ENCODE measurements at places on chromosomes 6 and 20.

DNA sequence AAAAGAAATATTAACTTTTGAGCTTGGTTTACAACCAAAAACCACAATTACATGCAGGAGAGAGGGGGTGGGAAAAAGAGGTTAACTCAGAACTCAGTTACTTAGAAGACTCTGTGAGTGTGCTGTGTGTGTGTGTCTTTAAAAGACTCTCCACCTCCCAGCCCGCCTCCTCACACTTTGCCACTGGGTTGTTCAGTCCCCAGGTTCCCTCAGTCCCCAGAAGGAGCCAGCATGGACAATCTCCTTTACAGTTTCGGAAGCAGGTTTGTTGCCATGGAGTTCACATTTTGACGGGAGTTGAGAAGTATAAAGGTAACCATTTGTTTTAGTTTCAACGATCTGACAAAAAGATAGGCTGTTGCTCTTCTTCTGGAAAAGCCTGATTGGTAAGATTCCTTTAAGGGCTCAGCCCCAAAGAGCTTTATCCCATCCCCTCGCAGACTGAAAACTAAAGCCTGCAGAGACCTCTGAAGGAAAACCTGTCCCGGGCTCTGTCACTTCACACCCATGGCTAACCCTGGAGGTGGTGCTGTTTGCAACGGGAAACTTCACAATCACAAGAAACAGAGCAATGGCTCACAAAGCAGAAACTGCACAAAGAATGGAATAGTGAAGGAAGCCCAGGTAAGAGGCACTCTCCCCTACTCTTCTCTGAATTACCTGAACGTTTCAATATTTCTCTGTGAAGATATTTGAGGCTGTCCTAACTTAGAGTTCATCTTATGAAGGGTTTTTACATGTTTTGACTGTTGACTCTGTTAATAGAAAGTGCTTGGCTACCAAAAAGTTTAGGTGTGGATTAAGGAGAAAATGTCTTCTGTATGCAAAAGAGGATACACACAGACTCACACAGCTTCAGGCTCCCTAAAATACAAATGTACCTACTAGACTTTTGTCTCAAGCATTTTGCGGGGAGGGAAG, at the start of gene SPTLC3:
SPTLC3 (plus strand) TSS at position 212 of the 921 bp plus-strand sequence; CDS start at position 508, 296 bp downstream.
- DNase-seq: no peak

DNA sequence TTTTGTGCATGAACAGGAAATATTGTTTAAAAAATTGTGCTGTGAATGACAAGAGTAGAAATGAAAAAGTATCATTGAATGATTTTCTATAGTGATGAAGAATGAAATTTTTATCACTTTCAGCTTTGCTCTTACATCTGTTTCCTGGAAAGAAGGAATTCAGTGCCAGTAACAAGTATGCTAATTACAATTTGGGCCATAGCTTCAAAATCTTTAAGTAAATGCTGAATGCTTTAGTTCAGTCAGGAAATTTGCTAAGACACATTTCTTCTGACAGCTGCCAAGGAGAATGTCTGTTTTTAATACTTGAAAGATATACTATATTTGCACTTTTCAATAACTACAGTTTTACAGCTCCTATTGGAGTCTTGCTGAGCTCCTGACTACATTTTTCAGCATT, 203.7 kb upstream of the RSPO3 start:
- no peak for DNase-seq

- DNase-seq: no peak
These were observed 183.9 kb downstream of the SYNDIG1 start for GRCh38 chr20:24653306-24653705.

DNA sequence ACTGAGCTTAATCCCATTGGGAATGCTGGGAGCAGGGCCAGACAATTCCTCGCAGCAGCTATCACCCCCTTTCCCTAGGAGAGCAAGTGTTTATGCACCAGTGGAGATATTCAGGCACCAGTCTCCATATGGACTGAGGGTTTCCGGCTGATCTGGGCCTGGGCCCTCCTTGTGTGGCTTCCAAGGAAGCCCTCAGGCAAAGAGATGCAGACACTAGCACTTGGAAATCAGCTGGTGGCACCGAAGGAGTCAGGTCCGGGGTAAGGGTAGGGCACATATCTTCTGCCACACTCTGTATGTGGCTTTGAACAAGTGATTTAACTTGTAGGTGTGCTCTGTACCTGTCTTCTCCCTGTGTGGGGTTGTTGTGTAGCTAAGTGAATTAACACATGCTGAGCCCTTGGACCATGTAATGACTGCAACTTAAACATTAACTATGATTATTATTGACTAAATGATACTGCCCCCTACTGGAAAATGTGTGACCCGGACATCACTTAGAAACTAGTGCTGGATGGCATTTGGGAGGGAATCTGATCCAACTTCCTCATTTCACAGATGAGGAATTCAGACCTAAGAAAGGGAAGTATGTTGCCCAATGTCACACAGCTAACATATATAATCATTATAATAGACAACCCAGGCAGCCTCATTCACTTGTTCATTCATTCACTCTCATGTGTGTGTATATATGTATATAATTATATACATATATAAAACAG, 19.3 kb upstream of the WFDC2 start:
- DNase-seq: peak; percentile 53

GRCh38 chr6:56657354-56657753, 14.7 kb upstream of the DST start:
- DNase-seq: no peak

- DNase-seq: no peak
These were observed 628.8 kb upstream of the MAN1A1 start for GRCh38 chr6:119978274-119978889.

DNA sequence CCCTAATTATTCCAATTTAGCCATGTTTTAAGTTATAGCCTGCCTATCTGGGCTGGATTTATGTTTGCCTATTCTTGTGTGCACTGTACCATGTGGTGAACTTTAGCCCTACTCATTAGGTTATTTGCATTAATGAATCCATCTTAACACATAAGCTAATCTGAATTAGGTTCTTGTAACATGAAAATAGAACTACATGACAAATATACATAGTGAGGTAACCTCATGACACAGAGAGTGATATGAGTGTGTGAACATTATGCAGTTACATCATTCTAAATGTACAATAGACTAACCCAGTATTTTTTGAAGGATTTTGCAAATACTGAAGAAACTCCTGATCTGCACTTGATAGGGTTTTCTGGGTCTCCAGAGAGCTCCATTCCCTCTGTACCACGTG, 733.7 kb upstream of the CITED2 start:
- DNase-seq: no peak

DNA sequence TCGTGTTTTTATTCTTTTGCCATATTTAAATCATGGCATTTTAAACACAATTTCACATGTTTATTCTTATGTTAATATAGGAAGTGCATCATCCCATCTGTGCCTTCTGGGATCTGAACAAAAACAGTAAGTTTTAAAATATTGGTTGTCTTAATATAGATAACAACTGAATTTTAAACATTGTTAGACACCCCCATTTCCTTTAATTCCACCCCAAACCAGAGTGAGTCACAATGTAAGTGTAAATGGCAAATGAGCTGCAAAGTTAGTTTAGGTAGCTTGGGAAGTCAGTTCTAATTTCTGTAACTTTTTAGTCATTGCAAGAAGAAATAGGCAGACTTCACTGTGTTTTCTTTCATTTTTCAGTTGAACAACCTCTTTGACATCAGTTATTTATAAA, 108.0 kb downstream of the ADGRG6 start:
- DNase-seq: no peak

DNA sequence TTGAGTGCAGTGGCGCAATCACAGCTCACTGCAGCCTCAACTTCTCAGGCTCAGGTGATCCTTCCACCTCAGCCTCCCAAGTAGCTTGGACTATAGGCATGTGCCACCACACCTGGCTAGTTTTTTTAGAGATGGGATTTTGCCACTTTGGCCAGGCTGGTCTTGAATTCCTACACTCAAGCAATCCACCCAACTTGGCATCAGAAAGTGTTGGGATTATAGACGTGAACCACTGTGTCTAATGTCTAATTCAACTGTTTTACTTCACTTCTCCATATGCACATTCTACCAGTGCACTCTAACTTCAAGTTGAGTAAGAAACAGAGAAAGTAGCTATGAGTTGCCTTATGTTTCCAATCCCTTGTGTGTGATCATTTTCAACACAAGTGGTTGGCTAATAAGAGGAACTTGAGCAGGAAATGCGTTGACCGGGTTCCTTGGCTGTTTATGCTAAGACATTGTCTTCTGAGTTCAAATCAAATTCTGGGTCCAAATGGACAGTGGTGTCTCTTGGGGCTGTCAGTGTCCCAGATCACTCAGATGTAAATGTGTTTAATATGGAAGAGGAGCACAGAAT, 23.9 kb downstream of the ZNF337 start:
- DNase-seq: no peak

- DNase-seq: no peak
These were observed 171.7 kb downstream of the CLIC5 start for GRCh38 chr6:45843848-45844521.

DNA sequence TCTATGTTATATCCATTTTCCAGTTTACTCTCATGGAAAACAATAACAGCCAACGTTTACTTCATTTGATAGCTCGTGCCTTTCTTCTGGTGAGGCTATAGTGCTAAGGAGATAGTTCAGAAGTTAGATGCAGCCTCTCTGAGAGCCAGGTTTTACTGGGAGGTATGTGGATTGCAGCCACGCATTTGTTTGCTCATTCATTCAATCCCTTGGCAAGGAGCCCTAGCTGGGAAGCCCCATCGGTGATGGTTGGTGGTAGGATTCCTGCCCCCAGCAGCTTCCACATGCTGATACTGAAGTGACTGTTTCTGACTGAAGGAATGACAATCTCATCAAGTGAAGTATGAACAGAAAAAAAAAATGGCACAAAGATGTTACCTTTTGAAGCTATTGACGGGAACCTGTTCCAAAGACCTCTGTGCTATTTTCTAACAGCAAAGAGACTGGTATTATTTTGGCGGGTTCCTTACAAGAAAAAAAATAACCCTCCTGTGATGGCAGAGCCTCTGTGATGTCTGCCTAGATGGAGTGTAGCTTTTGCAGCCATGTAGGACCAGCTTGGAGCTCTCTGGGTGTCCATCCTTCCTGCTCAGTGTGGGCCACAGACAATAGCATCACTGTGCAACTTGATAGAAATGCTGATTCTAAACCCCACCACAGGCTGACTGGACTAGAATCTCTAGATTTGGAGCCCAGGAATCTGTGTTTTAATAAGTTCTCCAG, 30.6 kb downstream of the SNAP25 start:
- no peak for DNase-seq

DNA sequence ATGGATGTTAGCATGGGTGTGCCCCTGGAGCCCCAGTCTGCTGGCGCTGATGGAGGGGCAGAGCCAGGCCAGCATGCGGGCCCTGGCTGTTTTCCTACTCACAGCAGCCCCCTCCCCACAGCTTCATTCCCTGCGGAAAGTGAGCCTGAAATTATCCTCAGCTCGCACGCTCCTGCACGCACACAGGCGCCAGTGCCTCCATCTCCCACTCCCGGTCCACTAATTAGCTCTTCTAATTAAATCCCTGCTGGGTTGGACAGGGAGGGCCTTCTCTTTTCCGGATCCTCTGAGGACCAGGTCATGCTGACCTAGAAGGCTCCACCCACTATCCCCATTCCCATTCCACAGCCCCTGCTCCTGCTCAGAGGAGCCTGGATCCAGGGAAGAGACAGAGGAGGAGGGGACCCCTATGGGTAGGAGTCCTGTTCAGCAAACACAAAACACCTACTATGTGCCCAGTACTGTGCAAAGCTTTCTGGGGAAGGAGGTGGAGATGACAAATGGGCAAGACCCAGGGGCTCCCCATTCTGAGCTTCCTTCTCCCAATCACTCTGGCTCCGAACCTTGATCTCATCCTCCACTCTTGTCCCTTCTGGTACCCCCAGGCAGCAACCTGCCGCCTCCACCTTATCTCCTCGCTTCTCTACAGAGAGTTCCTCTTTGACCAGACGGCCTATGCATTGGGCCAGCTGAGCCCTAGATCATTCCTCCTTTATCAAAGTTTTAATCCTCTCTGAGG, 70.2 kb upstream of the CCDC167 start:
- DNase-seq: no peak

GRCh38 chr6:24274441-24275083, 83.3 kb downstream of the DCDC2 start:
- DNase-seq: no peak

GRCh38 chr6:157221049-157221816, 102.1 kb downstream of the TMEM242 start:
- peak; percentile 81 for DNase-seq

DNA sequence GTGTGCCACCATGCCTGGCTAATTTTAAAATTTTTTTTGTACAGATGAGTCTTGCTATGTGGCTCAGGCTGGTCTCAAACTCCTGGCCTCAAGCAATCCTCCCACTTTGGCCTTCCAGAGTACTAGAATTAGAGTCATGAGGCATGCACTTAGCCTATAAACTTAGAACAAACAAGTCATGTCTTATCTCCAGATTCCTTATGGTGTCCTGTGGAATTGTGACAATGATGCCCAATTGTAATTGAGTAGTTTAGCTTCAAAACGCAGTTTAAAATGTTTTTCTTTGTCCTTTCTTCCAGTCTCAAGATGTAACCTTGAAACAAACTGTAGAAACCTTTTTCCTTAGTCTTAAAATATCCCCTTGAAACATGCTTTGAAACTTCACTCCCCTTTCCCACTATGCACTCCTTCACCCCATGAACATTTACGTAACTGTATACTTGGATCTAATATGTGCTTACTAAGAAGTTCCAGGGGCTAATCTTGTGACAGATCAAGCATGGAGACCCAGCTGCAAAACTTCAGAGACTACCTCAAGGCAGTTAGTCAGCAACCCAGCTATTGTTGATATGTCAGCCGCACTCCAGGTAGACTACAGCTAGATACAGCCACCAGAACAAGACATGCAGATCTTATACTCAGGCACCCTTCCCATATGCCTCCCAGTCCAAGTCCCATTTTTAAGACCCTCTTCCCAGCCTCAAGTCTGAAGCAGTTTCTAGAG, 46.2 kb downstream of the MAN1A1 start:
- DNase-seq: no peak

- DNase-seq: no peak
These were observed 50.4 kb upstream of the NKX2-2 start for GRCh38 chr20:21564127-21564773.

GRCh38 chr6:4384656-4385055, 249.3 kb upstream of the ECI2 start:
- no peak for DNase-seq

GRCh38 chr6:13648850-13649249, 33.7 kb downstream of the NOL7 start:
- no peak for DNase-seq

DNA sequence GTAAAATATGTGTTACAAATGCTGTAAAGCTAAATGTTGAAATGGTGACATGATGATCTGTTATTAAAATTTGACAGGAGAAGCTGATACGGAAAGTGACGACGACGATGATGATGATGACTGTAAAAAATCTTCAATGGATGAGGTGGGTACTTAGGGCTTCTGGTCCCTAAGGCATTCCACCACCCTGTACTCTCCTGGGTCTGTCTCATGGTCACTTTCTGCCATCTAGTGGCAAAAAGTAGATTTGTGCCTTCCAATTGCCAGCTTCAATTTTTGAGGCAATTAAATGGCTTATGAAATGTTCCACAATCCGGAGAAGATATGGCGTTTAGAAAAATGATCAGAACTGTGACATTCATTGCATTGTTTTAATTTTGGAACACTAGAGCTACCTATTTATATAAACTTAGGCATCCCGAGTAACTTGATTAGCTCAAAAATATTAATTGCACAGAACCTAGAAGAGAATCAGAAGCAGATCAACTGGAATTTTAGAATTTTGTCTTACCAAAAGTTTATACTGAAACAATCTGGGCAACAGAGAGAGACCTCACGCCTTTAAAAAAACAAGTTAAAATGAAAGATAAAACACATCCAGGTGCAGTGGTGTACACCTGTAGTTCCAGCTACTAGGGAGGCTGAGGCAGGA, 346.5 kb upstream of the PLCB4 start:
- DNase-seq: peak; percentile 54
